Psoas muscle (tissue), 8 donors: ENCODE measurements at places on chromosomes 2 and 18. TPM values are rescaled to one million over a fixed set of nuclear protein-coding genes. Genes with fewer than 3 reads are reported as not detected.

Gene REG3A
- not detected for total RNA-seq

Gene ITGB6
- total RNA-seq: 12.5 TPM

- DNase-seq: no peak
Measured at GRCh38 chr18:49046125-49046524, 95.4 kb upstream of the SMAD7 start.

- DNase-seq: no peak
Measured at GRCh38 chr2:161983866-161984265, 90.1 kb downstream of the DPP4 start.

DNA sequence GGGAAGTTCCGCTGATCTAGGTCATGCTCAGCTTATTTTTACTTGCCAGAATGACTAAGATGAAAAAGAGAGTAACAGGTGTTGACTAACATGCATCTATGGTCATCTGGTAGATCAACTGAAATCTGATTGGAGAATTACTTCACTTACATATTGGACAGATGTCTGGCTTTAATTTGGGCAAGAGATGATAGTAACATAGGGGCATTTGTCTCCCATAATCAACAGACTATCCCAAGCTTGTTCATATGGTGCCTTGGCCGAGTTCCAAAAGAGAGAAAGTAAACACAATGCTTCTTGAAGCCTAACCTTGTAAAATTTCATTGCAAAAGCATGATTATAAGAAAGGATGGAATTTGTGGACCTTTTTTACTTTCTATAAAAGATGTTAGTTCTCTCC is 503.7 kb downstream of the ADCYAP1 start:
- no peak for DNase-seq

DNA sequence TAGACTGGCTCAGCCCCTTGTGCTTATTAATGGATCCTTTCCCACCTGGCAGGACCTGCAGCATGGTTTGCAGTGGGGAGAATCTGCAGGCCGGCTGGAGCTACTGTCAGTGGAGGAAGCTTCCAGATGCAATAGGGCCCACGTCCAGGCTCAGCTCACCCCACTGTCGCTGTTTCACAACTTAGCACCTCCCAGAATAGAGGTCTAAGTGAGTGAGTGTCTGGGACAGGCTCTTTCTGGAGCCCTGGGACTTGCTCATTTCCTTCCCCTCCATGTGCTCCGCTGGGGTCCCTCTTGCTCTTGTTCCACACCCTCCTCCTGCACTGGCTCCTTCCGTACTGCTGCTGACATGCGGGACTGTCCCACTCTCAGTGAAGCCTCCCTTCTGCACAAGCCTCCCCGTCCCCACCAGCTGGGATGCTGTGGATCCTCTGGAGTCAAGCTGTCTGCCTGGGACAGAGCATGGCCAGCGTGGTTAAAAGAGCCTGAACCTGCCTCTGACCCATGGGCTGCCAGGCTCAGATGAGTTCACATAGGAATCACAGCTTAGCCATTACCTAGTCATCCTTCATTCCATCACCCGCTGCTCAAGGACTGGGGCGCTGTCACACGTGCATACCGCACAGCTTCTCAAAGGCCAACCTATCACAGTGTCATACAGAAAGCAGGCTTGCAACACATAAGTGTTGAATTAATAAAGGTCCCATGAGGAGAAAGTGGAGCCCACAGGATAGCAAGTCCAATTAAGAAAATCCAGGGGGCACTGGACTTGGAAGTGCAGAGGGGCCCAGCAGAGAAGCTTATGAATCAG is 135.9 kb downstream of the ACKR3 start:
- peak; percentile 49 for DNase-seq

DNA sequence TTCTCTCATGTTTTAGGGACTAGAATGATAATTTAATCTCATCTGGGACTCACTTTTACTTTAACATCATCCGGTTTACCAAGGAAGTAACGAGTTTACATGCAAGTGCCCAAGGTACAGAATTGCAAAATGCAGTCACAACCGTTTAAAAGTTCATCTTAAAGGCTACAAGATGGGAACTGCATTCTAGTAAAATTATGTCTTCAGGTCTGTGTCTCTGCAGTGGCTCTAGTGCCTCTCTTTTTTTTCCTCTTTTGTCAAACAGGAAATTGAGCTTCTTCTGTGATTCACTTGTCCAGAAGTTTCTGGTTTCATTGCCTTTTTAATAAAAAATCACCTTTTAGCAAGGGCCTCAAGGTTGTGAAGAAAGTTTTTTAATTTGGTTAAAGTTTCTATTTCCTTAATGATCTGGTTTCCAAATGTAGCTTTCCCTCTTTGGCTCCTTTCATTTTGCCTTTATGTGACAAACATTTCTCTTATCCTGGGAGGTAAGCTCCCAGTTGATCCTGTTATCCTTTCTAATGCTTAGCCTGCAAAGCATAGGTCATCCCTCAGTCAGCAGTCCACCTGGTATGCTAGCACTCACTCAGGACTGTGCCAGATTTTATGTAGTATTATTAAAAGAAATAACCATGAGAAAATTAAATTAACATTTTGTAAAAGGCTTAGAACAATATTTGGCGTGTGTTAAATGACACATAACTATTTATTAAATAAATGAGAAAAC is 2.4 kb downstream of the GLS start:
- no peak for DNase-seq

GRCh38 chr2:64792300-64792699 is 138.6 kb upstream of the SERTAD2 start:
- no peak for DNase-seq

GRCh38 chr2:233079473-233079877 is 19.3 kb downstream of the INPP5D start:
- DNase-seq: no peak
